ENCODE measurements at places on chromosomes 3 and 15. TPM values are rescaled to one million over a fixed set of nuclear protein-coding genes. Genes with fewer than 3 reads are reported as not detected.

C3orf20 gene
- total RNA-seq: not detected

COPS2 gene
- total RNA-seq: 109 TPM

ZPLD1 gene
- not detected for total RNA-seq

CPLX3 gene
- 0.19 TPM for total RNA-seq

POPDC2 gene
- 1.6 TPM for total RNA-seq

C3orf52 gene
- total RNA-seq: 4.5 TPM

CCR4 gene
- total RNA-seq: 8.8 TPM

TMEM43 gene
- 27.0 TPM for total RNA-seq
